Stimulated activated CD8-positive, alpha-beta memory T cell treated with anti-CD3 and anti-CD28 coated beads, Interleukin-4, amount 100 ng/mL, for 1 hour (primary cell): ENCODE measurements at places on chromosomes 12 and 14.

- DNase-seq, result no peak
These were observed 79.2 kb downstream of the BCL11B start for GRCh38 chr14:99192830-99193229.

DNA sequence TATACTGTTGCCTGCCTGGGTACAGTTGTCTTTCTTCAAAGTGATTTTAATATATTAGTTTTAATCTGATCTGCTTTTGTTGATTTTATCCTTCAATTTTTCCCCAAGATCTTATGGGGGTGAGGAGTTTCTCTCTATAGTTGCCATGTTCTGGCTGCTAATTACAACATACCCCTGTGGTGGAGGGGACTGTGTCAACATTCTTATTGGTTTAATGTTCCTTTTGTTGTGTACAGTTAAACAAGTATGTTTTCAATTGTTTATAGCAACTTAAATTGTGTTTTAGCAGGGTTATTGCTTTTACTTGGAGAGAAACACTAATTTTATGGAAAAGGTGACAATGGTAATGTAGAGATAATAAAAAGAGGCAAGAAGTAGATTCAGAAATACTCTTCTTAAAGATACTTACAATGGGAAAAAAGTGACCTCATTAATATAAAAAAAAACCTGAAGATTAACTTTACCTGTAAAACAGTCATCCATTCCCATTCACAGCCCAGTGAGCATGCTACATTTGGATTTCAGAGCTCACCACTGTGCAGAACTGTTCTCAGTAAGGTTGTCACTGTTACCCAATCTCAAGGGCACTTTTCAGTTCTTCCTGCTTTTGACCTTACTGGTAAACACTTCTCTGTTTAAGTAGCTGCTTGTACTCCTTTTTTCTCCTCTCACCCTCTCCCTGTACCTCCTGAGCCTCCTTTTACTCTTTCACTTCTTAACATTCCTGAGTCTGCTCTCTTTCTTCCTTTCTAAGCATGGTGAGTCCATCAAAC lies 8.1 kb upstream of the LRRK2 start:
- DNase-seq, result no peak

- no peak for DNase-seq
These were observed 3.0 kb upstream of the PLEKHG6 start for GRCh38 chr12:6307529-6307928.

GRCh38 chr12:128259556-128260070 lies 7.4 kb upstream of the TMEM132C start:
- DNase-seq, result no peak

- DNase-seq, result no peak
These were observed 87.0 kb downstream of the GALNT8 start for GRCh38 chr12:4807116-4807783.

GRCh38 chr12:109718390-109718789 lies 4.8 kb downstream of the FAM222A start:
- DNase-seq, result no peak

DNA sequence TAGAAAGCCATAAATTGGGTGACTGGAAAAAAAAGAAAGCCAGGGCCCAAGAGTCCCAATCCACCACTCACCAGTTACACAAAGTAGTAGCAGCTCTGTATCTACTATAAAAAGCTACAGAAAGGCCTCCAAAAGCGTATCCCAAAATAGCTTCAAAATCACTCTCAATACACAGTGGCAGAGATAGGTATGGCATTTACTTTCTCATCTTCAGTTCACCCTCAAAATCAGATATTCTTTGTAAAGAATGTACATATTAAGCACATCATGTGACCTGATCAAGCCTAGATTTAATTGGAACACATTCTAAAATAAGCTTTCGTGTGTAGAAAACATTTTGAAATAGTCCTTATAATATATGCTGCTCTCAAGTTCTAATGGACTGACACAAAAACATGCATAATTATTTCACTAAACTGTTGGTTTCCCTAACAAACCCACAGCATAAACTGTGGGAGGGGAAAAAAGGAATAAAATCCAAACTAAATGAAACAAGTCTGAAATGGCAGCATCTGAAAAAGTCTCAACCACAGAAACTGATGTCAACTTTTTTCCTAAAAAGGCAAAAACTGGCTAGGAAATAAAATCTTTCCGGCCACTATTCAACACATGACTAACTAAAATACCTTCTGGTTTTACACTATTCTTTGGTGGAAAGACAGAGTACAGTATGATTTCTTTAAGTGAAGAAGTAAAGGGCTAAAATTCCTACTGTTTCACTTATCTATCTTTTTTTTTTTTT lies 25.9 kb downstream of the UBE2N start:
- no peak for DNase-seq

GRCh38 chr12:46773586-46774321 lies 52.0 kb downstream of the SLC38A4 start:
- no peak for DNase-seq

DNA sequence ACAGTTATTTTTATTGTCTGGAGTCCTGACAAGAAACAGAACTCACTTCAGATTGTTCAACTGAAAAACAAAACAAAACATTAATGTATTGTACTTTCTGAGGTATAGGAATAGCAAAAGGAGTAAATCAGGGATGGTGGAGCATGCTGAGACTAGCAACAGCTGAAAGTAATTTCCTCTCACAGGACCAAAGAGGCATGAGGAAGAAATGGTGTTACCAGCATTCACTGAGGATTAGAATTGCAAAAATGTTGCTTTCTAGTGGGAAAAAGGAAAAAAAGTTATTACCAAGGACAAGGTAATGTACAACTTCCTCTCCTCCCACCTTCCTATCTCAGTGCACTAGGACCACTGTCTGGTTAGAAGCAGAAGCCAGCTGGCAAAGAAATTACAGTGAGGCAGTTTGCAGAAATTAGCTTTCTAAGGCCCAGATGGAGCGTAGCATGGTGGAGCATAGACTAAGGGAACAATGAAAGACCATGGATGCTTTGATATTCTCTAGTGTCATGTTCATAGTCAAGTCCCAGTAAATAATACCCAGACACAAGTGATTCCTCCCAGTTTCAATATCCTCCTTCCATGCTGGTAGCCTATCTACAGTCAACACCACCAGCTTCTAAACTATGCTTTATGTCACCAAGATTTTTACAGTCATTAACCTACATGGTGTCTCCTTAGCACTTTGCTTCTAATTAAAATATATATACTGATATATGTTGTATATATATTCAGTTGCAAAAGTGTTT lies 133.7 kb upstream of the DCN start:
- no peak for DNase-seq

GRCh38 chr14:24889843-24890242 lies 160.1 kb downstream of the STXBP6 start:
- no peak for DNase-seq

GRCh38 chr14:96038920-96039632 lies at the start of gene C14orf132:
Gene C14orf132, plus strand, starts transcription at chr14:96039362. Its CDS starts 139 bp downstream, at chr14:96039501.
- no peak for DNase-seq

DNA sequence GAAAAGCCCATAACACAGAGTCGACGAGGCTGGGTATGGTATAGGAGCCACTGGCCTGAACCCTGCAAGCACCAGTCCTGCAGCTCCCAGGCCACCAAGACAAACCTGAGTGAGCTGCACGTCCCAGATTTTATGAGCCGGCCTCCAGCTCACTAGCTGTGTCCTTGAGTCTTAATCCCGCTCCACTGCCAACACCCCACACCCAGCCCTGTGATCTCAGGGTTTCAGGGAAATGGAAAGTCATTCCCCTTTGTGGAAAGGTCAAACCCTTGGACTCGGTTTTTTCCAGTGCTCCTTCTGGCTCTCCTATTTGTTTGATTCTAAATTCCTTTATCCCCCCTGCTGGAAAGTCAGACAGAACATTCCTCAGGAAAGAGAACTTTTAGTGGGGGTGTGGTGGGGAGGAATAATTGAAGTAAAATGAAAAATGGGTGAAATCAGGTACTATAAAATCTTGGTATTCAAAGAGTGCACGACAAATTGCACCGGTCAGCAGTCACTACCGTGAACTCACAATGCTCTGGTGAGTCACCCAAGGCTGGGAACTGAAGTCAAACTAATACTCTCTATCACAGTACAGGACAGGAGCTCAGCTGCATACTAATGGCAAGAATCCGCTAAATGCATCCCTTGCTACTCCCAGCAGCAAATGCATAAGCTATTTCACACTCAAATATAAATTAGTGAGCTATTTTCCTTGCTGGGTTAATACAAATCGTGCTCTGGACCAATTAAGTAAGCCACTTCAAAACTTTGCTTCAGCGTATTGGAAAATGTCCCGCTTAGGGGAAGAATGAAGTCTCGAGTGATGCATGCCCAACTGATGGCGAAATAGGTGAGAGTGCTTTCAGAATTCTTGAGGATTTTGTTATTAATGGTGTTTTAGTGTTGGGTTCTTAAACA lies 9.0 kb downstream of the PITPNM2 start:
- no peak for DNase-seq

GRCh38 chr12:1343422-1343821 lies 251.0 kb downstream of the FBXL14 start:
- no peak for DNase-seq

DNA sequence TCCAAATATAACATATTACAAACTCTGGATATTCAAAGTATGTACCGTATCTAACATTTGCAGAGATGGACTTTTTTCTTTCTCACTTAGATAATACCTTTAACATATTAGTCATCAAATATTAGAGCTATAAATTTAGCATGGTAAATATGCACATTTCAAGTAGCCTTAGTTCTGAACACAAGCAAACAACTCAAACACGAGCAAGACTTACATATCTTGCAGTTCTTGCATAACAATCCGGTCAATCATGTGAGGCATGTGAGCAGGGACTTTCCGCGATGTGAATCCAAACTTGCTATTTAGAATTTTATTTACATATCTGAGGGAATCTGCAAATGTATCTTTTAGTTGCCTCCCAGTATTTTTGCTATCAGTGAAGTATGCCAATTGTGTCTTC lies 22.1 kb upstream of the SYCP3 start:
- DNase-seq, result no peak

DNA sequence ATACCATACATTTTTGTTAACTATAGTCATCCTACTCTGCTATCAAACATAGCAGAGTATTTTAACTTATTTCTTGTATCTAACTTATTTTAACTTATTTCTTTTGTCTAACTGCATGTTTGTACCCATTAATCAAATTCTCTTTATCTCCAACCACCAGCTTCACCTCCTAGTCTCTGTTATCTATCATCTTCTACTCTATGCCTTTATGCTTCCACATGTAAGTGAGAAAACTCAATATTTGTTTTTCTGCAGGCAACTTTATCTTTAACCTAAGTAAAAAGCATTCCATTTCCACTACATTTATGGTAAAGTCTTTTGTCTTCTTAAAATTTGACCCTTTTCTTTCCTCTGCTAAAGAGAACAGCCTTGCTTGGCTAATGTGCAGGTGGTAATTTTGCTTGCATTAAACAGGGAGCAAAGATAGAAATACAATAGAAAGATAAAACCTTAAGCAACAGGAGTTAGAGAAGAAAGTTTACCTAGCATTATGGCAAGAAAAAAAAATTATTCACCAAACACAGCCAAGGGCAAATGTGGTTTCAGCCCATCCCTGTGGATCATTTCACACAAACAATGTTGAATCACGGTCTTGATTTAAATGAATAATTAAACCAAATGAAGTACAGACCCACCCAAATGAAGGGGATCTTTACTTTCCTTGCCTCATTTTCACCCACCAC lies 110.9 kb upstream of the TSPAN8 start:
- DNase-seq, result no peak

- DNase-seq, result no peak
These were observed 171.7 kb downstream of the NRXN3 start for GRCh38 chr14:78341827-78342389.

DNA sequence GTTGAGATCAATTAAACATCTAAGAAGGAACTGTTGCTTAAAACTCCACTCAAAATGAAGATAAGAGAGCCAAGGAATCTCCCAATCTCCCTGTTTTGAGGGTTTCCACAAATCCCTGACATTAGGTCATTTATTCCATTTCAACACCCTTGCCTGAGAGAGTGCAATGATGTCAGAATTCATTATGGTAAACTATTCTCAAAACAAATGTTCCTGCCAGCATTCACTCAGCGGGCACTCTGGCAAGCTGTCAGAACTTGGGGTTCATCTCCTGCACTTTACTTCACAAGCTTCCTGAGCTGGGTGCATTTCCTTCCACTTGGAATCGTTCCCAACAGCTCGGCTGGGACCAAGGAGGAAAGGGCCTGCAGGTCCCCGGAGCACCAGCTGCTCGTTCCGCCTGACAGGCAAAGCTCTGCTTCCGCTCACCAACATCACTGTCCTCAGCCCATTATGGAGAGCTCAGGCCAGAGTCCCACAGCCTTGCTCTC lies 117.8 kb downstream of the TTC7B start:
- no peak for DNase-seq

DNA sequence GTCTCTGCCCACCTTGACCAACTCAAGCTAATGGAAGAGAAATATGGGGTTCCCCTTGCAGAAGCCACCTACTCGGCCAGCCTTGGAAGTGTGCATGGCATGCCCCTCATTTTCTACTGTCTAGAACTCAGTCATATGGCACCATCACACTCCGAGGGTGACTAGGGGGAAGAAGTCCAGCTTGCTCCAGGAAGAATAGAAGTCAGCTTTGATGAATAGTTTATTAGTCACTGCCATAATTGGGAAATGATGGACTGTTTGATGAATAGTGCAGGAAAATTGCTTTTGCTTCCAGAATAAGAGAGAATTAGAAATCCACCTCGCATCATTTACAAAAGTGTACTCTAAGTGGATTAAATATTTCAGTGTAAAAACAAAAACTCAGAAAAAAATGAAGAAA lies 1030.6 kb downstream of the VRK1 start:
- no peak for DNase-seq

DNA sequence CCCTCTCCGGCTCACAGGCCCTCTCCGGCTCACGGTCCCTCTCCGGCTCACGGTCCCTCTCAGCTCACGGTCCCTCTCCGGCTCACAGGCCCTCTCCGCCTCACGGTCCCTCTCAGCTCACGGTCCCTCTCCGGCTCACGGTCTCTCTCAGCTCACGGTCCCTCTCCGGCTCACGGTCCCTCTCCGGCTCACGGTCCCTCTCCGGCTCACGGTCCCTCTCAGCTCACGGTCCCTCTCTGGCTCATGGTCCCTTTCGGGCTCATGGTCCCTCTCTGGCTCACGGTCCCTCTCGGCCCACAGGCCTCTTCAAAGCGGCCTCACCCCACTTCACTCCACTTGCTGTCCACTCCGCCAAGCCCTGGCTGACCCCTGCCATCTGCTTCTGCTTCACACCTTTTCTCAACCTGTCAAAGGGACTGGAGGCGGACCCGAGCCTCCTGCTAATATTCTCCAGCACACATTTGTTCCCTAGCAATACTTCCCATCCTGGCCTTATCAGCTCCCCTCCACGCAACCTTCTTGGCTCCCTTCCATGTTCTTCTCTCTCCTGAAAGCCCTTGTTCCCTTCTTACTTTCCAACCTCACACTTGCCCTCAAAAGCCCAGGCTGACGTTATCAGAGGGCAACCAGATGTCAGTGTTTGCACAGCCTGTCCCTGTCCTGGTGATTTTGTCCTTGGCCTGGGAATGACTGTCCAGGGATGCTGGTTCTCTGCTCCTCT lies 176.7 kb downstream of the CALM1 start:
- no peak for DNase-seq

- no peak for DNase-seq
These were observed 334.9 kb downstream of the RMST start for GRCh38 chr12:97797473-97797872.

DNA sequence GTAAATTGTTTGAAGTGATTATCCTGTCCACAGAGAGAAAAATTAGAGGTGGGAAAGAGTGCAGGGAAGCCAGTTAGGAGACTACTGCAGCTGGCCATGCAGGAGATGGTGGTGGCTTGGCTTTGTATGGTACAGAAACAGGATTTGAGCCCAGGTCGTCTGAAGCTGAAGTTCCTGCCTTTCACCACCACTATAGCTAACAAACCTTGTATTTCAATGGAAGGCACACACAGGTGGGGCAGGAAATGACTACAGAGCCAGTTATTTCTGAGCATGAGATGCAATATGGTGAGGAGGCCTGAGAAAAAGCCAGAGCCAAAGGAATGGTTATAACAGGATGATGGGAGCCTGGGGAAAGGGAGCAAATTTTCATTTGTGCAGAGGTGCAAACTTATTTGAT lies 103.9 kb downstream of the BTG1 start:
- DNase-seq, result no peak
